ENCODE measurements at places on chromosomes 5 and 9. TPM values are rescaled to one million over a fixed set of nuclear protein-coding genes. Genes with fewer than 3 reads are reported as not detected.

DNA sequence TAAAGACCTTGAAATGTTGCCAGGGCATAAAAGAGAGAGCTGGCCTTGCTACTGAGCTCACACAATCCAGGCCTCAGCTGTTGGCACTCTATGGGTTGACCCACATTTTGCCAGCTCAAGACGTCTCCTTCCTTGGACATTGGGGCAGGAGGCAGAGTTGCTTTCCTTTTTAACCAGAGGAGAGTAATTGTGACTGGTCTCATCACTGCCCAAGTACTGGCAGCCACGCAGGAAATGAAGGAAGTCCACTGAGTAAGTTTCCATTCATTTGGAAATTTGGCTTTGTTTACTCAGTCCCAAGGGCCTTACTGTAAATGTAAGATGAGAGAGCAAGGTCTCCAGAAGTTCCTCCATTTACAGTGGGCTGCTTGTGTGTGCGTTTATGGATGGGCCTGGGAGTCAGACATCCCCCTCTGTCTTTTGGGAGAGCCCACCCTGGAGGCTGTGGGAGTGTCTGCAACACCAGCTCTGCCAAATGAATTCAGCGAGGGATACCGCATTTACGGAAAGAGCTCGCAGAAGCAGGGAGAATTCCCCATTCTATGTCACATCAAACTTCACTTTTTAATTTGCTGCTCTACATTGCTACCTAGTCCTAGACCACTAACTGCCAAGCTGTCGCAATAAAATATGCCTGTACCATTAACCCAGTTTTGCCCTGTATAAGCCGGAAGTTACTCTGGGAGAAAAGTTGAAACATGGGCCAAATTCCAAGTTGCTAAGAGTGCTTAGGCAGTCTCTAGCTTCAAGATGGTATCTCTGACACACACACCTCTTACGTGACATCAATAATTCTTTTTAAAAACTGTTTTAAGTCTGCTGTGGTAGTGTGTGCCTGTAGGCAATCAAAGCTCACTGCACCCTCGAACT lies 24.5 kb upstream of the PDZD2 start:
- no peaks in the 10 kb centered on the region for H3K27me3 ChIP-seq
- DNase-seq: no peak
- no peak overlapping the region for H3K4me3 ChIP-seq
- no peaks in the 10 kb centered on the region for H3K36me3 ChIP-seq
- no peak overlapping the region for H3K27ac ChIP-seq

DNA sequence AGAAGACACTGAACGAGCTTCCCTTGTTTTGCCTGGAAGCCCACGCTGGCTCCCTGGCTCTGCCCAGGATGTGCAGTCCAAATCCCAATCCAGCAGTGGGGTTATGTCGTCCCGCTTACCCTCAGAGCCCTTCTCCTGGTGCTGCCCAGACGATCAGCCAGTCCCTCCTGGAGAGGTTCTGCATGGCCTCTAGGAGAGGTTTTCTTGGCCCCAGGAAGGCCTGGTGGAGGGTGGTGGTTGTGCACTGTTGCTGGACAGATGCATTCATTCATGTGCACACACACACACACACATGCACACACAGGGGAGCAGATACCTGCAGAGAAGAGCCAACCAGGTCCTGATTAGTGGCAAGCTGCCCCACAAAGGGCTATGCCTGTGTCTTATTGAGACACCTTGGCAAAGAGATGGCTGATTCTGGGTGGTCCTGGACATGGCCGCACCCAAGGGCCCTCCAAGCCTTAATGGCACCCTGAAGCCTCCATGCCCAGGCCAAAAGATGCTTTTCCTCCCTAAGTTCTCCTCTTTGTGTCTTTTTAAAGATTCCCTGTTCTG lies 10.5 kb upstream of the OLFM1 start:
- H3K27ac ChIP-seq: no peak overlapping the region
- no peaks in the 10 kb centered on the region for H3K36me3 ChIP-seq
- H3K27me3 ChIP-seq: no peaks in the 10 kb centered on the region
- H3K4me3 ChIP-seq: no peak overlapping the region
- no peaks in the 10 kb centered on the region for H3K4me1 ChIP-seq
- no peak for DNase-seq

DNA sequence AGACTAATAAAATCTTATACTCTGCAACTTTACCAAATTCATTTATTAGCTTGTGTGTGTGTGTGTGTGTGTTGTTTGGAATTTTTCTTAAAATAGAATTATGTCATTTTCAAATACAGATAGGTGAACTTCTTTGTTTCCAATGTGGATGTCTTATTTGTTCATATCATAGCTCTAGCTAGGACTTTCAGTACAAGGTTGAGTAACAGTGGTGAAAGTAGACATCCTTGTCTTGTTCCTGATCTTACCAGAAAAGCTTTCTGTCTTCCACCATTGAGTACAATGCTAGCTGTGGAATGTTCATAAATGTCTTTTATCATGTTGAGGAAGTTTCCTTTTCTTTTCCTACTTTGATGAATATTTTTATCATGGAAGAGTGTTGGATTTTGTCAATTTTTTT lies 74.8 kb downstream of the CCDC192 start:
- H3K4me3 ChIP-seq: no peak overlapping the region
- H3K27me3 ChIP-seq: no peaks in the 10 kb centered on the region
- no peak for DNase-seq
- no peak overlapping the region for H3K27ac ChIP-seq
- no peaks in the 10 kb centered on the region for H3K4me1 ChIP-seq
- H3K36me3 ChIP-seq: no peaks in the 10 kb centered on the region

DNA sequence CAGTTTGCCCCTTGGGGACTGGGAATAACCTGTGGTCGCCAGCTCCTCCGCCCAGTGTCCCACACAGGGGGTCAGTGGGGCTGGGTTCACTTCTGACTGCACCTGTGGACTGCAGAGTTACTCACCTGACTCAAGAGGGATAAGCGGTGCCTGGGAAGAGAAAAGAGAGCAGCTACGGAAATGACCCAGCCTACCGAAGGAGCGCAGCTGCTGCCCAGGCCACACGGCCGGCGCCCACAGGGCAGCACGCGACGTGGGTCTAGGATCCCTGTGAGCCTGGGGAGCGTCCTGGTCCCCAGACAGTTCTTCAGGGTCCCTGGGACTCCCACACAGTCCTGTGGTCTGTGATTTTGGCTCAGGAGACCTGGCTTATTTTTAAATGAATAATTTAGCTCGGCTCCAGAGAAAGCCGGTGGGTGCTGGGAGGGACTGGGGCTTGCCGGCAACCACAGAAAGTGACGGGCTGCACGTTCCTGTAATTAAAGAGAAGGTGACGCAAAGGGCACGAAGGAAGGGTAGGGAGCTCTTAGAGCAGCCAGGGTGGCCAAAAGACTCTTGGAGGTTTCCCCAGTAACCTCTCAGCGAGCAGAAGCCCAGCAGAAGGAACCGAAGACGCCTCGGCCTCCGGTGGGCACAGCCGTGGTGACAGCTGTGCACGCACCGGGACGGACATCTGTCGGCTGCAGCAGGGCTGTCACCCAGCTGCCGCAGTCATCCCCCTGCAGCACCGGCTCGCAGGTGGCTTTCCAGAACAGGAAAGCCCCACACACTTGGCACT lies 97.5 kb upstream of the FCN2 start:
- H3K36me3 ChIP-seq: peaks cover 44% of the 10 kb centered on the region
- no peaks in the 10 kb centered on the region for H3K27me3 ChIP-seq
- no peak overlapping the region for H3K27ac ChIP-seq

- DNase-seq: no peak
- H3K36me3 ChIP-seq: no peaks in the 10 kb centered on the region
- H3K4me1 ChIP-seq: no peaks in the 10 kb centered on the region
- H3K27ac ChIP-seq: no peak overlapping the region
- no peak overlapping the region for H3K4me3 ChIP-seq
Observed at GRCh38 chr5:22780756-22781155, 72.4 kb downstream of the CDH12 start.

PCDHAC2 gene
- 2.6 TPM for total RNA-seq

PCDHA9 gene
- total RNA-seq: 0.26 TPM

All from fibroblast of lung (primary cell).